ENCODE measurements at places on chromosomes 12 and 14. TPM values are rescaled to one million over a fixed set of nuclear protein-coding genes. Genes with fewer than 3 reads are reported as not detected.
A peak's percentile ranks its signal among the peaks of the same experiment; 100 is the strongest.

The DDX54 gene
- total RNA-seq, result 116 TPM

DNA sequence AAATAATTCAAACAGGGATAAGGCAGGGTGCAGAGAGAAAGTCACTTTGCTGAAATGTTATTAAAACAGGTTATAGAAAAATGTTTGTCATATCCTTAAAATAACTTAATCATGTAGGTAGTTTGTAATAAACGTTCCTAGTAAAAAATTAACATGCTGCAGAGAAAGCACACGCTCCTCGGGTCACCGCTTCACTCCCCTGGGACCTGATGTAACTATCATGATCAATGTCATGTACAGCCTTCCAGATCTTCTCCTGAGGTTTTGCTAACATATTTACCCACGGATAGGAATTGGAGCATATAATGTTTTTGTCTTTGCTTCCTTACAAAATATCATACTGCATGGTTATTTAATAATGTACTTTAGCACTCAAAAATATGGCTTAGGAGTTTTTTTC, 285.1 kb upstream of the TMEM132C start:
- no peaks in the 10 kb centered on the region for H3K36me3 ChIP-seq
- no peak overlapping the region for H3K4me3 ChIP-seq
- H3K27ac ChIP-seq, result no peak overlapping the region
- H3K4me1 ChIP-seq, result no peaks in the 10 kb centered on the region

GRCh38 chr14:50791201-50791600, 39.8 kb downstream of the NIN start:
- H3K27me3 ChIP-seq, result no peaks in the 10 kb centered on the region
- H3K36me3 ChIP-seq, result no peaks in the 10 kb centered on the region
- no peak overlapping the region for H3K27ac ChIP-seq
- H3K4me1 ChIP-seq, result peaks cover 12% of the 10 kb centered on the region

DNA sequence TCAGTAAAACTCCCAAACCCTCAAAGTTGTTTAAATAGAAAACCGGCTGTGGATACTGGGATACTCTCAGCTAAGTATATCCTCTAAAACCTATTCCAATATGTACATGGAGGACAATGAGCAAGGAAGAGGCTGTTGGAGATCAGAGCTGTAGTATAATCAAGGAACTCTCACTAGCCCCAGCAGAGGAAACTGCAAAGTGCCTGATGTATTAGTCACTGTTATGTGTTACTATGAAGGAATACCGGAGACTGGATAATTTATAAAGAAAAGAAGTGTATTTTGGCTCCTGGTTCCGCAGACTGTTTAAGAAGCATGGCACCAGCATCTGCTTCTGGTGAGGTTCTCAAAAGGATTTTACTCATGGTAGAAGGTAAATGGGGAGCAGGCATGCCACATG, 65.6 kb upstream of the RPL10L start:
- H3K36me3 ChIP-seq, result no peaks in the 10 kb centered on the region
- H3K27me3 ChIP-seq, result no peaks in the 10 kb centered on the region
- no peaks in the 10 kb centered on the region for H3K4me1 ChIP-seq
- H3K27ac ChIP-seq, result no peak overlapping the region
- no peak overlapping the region for H3K4me3 ChIP-seq

DNA sequence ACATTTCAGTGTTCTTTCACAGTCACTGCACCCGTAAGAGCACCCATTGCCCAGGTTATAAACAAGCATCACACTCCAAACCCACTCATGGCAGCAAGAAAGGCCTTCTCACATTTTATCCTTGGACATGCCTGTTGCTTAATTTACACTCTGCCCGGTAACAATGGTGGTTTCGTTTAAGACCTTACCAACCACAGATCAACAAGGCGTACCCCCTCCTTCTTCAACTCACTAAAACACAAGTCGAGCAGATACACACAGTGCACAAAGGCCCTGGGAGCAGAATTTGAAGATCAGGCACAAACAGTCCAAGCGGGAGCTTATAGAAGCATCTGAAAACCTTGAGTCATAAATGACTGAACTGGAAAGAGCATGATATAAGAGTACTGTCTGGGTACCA, 98.1 kb downstream of the GALC start:
- DNase-seq, result no peak
- H3K4me1 ChIP-seq, result no peaks in the 10 kb centered on the region
- H3K27me3 ChIP-seq, result no peaks in the 10 kb centered on the region
- H3K27ac ChIP-seq, result no peak overlapping the region
- H3K4me3 ChIP-seq, result no peak overlapping the region

The C12orf42 gene
- total RNA-seq, result not detected

DNA sequence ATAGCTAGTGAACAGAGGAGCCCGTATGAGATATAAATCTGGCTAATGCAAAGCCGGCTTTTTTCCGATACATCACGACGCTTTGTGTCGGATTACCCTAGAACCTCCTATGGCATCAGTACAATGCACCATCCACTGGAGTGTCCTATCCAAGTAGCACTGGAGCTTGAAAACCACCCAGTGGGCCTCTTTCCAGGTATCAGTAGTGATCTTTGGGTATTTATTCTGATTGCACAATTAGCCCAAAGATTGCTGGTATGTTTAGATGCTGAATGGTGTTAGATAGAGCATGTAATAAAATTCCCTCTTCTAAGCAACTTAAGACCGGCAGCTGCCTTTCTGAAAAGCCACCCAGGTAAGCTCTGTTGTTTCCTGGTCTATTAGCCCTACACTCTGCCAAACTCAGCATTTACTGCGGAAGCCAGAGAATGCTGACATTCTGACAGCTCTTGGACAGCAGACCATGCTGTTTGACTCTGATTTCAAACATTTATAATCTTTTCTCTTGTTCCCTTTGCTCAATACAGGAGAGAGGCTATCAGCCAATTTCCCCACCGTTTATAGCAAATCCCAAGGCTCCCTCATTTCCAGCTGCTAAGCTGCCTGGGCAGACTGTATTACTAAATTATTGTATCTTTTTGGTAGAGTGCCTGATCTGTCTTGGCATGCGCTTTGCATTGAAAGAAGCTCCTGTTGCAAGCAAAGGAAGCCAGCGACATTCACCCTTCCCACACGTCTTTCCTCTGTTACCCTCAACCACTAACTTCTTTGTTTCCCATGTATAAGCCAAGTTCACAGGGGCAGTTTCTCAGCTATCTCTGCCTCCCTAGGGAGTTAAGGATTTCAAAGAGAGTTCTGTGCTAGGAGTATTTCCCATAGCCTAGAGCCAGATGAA, 388.3 kb upstream of the GARIN6 start:
- peaks cover 13% of the 10 kb centered on the region for H3K4me1 ChIP-seq
- H3K27ac ChIP-seq, result peak overlapping the region; percentile 30
- DNase-seq, result peak; percentile 81
- no peaks in the 10 kb centered on the region for H3K36me3 ChIP-seq

DNA sequence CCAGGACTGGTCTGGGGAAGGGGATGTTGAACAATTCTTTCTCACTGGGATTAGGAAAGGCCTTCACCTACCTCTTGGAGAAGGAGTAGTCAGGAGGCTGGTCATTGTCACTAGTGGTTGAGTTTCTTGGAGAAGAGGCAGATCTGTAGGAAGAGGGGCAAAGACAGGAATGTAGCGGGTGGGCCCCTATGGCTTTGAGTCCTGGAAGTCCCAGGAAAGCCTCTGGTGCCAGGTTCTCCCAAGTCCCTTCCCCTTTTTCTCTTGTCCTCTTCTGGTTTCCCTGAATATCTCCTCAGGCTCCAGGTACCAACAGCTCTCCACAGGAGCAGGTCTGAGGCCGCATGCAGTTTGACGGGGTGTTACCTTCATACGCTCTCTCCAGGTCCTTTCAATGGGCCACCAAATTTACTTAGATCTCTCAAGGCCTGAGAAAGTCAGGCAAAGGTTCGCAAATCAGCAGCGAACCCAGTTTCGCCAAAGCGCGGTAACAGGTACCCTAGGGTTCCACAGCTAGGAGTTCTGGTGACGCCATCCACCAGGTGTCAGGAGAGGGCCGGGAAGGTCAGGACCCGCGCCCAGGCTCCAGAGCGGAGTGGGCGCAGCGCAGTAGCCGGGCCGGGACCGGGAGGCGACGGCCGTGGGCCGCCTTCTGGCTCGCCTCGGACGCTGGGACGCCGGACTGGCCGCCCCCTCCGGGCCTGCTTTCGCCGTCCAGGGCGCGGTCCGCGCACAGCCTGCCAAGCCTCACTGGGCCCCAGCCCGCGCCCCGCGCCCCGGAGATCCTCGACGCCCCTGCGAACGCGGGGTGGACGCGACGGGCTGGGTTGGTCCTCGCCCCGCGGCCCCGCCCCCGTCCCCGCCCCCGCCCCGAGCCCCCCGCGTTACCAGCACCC, 795 bp downstream of the SMAGP start:
- H3K36me3 ChIP-seq, result no peaks in the 10 kb centered on the region
- H3K4me1 ChIP-seq, result peaks cover 19% of the 10 kb centered on the region
- H3K27me3 ChIP-seq, result no peaks in the 10 kb centered on the region
- peak overlapping the region; percentile 82 for H3K27ac ChIP-seq
- peak overlapping the region; percentile 94 for H3K4me3 ChIP-seq
- peak; percentile 19 for DNase-seq

GRCh38 chr12:118467641-118468305, 91.4 kb downstream of the SUDS3 start:
- no peak for DNase-seq
- H3K27me3 ChIP-seq, result peaks cover 14% of the 10 kb centered on the region
- H3K4me1 ChIP-seq, result no peaks in the 10 kb centered on the region
- no peak overlapping the region for H3K4me3 ChIP-seq

- peak within 1 kb of the TSS; percentile 94 for H3K4me3 ChIP-seq
- peak; percentile 100 for DNase-seq
- no peaks in the 10 kb centered on the region for H3K27me3 ChIP-seq
- H3K27ac ChIP-seq, result peak within 1 kb of the TSS; percentile 89
- peaks cover 22% of the 10 kb centered on the region for H3K36me3 ChIP-seq
- H3K4me1 ChIP-seq, result peaks cover 21% of the 10 kb centered on the region
Observed at GRCh38 chr12:49188916-49189367, at the start of gene TUBA1A. Gene TUBA1A (minus strand): TSS chr12:49189080. CDS start chr12:49188979, 101 bp downstream.

The ENDOU gene
- 0.58 TPM for total RNA-seq

GRCh38 chr12:104953323-104953722, 4.8 kb downstream of the SLC41A2 start:
- peaks cover 70% of the 10 kb centered on the region for H3K27me3 ChIP-seq
- H3K4me3 ChIP-seq, result no peak overlapping the region
- H3K36me3 ChIP-seq, result no peaks in the 10 kb centered on the region
- H3K27ac ChIP-seq, result no peak overlapping the region
- DNase-seq, result no peak

GRCh38 chr12:124422142-124422569, 127.3 kb downstream of the RFLNA start:
- H3K4me3 ChIP-seq, result no peak overlapping the region
- peaks cover 78% of the 10 kb centered on the region for H3K36me3 ChIP-seq
- peaks cover 23% of the 10 kb centered on the region for H3K4me1 ChIP-seq
- H3K27me3 ChIP-seq, result no peaks in the 10 kb centered on the region
